Activated CD8-positive, alpha-beta T cell treated with anti-CD3 and anti-CD28 coated beads for 36 hours (primary cell): ENCODE measurements at places on chromosomes 16 and 17. TPM values are rescaled to one million over a fixed set of nuclear protein-coding genes. Genes with fewer than 3 reads are reported as not detected.

KLHL10 gene
- total RNA-seq, result not detected

SOX15 gene
- total RNA-seq, result 0.25 TPM

GRIN2C gene
- total RNA-seq, result not detected

CSH2 gene
- total RNA-seq, result not detected

PSME3 gene
- 132 TPM for total RNA-seq

DNA sequence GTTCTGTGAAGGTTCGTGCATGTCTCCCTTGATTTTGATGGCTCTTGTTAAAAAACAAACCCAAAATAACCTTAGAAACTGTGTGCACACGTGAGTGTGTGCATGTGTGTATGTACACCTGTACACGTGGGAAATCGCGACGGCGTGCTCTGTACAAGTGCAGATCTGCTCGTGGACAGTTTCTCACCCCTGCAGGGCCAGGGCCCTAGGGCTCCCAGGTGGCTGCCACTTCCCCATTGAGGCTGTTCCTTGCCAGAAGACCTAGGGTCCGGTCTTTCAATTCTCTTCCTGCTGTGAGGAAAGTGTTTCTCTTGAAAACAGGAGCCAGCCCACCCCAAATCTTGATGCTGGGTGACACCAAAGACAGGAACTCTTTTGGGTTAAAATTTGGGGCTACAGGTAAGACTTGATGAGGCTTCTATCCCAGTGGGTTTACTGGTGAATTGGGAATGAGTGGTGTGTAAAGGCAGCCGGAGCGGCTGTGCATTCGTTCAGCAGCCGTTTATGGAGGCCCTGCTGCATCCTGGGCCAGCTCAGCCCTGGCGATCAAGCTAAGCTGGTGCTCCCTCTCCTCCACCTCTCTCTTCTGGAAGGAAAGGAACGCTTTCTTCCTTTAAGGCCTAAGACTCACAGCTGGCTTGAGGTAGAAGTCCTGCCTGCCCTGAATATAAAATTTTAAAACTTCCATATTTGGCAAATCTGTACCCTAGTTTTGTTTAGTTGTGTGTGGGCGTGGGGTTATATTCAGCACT is 137.9 kb downstream of the CLEC16A start:
- no peak overlapping the region for H3K27ac ChIP-seq
- no peak overlapping the region for H3K4me3 ChIP-seq
- no peak for DNase-seq
- H3K4me1 ChIP-seq, result peaks cover 71% of the 10 kb centered on the region
- no peaks in the 10 kb centered on the region for H3K27me3 ChIP-seq
- H3K36me3 ChIP-seq, result peaks cover 29% of the 10 kb centered on the region

- H3K4me3 ChIP-seq, result peak overlapping the region; percentile 92
- H3K4me1 ChIP-seq, result peaks cover 32% of the 10 kb centered on the region
Observed at GRCh38 chr16:27550582-27550920, 607 bp downstream of the KATNIP start.

DNA sequence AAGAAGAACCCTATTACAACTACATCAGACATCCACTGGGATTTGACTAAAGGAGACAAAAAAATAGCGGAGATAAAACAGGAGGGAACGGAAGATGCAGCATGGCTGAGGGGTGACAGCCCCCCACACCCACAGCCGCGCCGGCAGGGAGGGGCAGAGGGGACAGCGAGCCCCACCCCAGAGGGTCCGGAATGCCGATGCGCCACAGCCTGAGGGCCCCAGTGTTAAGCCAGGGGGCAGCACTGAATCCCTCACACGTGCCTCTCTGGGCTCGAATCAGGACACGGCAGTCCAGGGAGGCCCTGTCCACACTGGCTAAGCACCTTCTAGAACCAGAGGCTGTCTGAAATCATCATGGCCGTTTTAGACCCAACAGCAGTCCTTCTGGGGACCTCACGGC is 18.8 kb downstream of the MAP1LC3B start:
- no peak overlapping the region for H3K27ac ChIP-seq
- no peaks in the 10 kb centered on the region for H3K27me3 ChIP-seq
- DNase-seq, result no peak
- peaks cover 6% of the 10 kb centered on the region for H3K36me3 ChIP-seq
- peaks cover 4% of the 10 kb centered on the region for H3K4me1 ChIP-seq

GRCh38 chr17:181245-182049 is at the start of gene DOC2B:
DOC2B (minus strand) TSS chr17:181650; CDS start chr17:181479, 171 bp downstream.
- H3K36me3 ChIP-seq, result no peaks in the 10 kb centered on the region
- peaks cover 32% of the 10 kb centered on the region for H3K27me3 ChIP-seq
- H3K4me1 ChIP-seq, result peaks cover 3% of the 10 kb centered on the region
- DNase-seq, result peak; percentile 9
- H3K27ac ChIP-seq, result no peak within 1 kb of the TSS

GRCh38 chr16:86480444-86480843 is 29.9 kb upstream of the FOXF1 start:
- no peak for DNase-seq
- H3K27me3 ChIP-seq, result peaks cover 31% of the 10 kb centered on the region
- H3K27ac ChIP-seq, result no peak overlapping the region
- H3K4me3 ChIP-seq, result no peak overlapping the region

GRCh38 chr16:74257061-74257460 is 39.6 kb upstream of the PSMD7 start:
- no peaks in the 10 kb centered on the region for H3K4me1 ChIP-seq
- no peak for DNase-seq
- H3K27me3 ChIP-seq, result no peaks in the 10 kb centered on the region

DNA sequence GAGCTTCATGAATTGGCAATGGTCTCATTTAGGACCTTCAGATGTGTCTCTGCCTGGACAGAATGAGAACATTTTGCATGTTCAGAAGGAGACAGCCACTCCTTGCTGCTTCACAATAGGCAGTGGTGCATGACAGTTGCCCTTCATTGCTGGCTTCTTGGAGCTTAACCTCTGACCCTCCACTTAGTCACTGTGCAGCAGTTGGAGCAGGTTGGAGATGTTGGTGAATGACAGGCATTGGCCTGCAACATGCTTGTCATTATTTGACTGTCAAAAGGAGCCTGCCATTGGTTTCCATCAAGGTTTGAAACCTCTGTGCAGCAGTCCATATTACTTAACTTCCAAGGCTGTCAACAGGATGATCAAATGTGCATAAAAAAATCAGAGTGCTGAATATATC is 22.7 kb downstream of the FTO start:
- DNase-seq, result no peak
- peaks cover 36% of the 10 kb centered on the region for H3K4me1 ChIP-seq
- no peaks in the 10 kb centered on the region for H3K27me3 ChIP-seq
- H3K27ac ChIP-seq, result no peak overlapping the region
- H3K36me3 ChIP-seq, result peaks cover 2% of the 10 kb centered on the region

DNA sequence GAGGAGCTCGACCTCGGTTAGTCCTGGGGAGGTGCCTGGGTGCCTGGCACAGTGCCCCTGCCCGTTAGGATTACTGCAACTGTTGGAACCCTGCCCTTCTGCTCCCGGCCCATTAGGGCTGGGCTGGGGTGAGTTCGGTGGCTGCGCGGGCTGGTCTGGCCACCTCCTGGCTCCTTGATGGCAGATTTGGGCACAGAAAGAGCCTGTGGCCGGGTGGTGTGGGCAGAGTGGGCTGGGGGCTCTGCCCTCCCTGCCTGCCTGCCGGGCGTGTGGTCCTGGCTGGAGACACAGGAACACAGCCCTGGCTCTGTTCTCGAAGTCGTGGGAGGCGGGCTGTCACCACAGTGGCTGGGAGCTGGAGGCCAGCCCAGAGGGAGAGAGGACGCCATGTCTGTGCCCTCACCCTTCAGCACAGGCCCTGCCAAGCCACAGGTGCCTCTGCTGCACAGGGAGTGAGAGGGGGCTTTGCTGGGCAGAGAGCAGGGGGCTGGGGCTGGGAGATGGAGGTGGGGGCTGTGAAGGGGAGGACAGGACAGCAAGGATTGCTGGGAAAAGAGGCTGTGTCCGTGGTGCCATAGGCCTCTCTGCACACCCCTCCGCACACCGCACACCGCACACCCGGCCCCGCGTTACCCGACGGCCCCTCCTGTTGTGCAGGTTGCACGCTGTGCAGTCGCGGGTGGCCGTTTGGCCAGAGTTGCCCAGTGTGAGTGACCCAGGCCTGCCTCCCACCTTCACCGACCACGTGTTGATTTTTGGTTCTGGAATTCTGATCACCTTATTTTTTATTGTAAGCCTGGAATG is 236.6 kb upstream of the GSE1 start:
- no peak overlapping the region for H3K27ac ChIP-seq
- no peaks in the 10 kb centered on the region for H3K36me3 ChIP-seq
- DNase-seq, result no peak

GRCh38 chr17:3818786-3819185 is 17.8 kb upstream of the ITGAE start:
- H3K27me3 ChIP-seq, result no peaks in the 10 kb centered on the region
- H3K27ac ChIP-seq, result no peak overlapping the region
- H3K36me3 ChIP-seq, result peaks cover 42% of the 10 kb centered on the region
- no peak overlapping the region for H3K4me3 ChIP-seq

- no peaks in the 10 kb centered on the region for H3K4me1 ChIP-seq
- H3K27ac ChIP-seq, result no peak overlapping the region
- no peaks in the 10 kb centered on the region for H3K27me3 ChIP-seq
- DNase-seq, result no peak
- H3K4me3 ChIP-seq, result no peak overlapping the region
Observed at GRCh38 chr16:78285437-78285922, 186.0 kb downstream of the WWOX start.

DNA sequence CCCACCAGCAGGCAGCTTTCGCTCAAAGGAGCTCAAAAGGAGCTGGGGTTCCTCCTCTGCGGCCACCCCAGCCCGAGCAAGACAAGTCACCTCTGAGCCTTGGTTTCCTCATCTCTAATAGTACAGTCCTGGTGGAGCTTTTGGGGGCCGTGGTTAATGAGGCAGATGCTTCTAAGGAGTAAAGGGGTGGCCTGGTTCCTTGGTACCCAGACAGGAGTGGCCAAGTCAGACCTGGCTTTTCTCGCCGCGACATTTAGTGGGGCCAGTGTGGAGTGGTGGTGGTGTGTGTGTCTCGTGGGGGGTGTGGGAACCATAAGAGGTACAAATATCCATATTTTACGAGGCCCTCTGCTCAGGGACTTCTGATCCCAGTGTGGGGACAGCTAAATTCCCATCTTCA is 6.7 kb downstream of the FOXF1 start:
- H3K4me1 ChIP-seq, result no peaks in the 10 kb centered on the region
- H3K27me3 ChIP-seq, result peaks cover 74% of the 10 kb centered on the region
- H3K36me3 ChIP-seq, result no peaks in the 10 kb centered on the region
- H3K4me3 ChIP-seq, result no peak overlapping the region

GRCh38 chr16:89084814-89085612 is 8.6 kb upstream of the ACSF3 start:
- H3K27me3 ChIP-seq, result peaks cover 5% of the 10 kb centered on the region
- H3K4me3 ChIP-seq, result no peak overlapping the region
- DNase-seq, result no peak
- H3K27ac ChIP-seq, result no peak overlapping the region
- no peaks in the 10 kb centered on the region for H3K36me3 ChIP-seq
- H3K4me1 ChIP-seq, result no peaks in the 10 kb centered on the region

- H3K4me3 ChIP-seq, result no peak overlapping the region
- peaks cover 6% of the 10 kb centered on the region for H3K4me1 ChIP-seq
- no peaks in the 10 kb centered on the region for H3K36me3 ChIP-seq
- H3K27ac ChIP-seq, result no peak overlapping the region
Observed at GRCh38 chr17:60110586-60110985, 31.9 kb upstream of the HEATR6 start.

DNA sequence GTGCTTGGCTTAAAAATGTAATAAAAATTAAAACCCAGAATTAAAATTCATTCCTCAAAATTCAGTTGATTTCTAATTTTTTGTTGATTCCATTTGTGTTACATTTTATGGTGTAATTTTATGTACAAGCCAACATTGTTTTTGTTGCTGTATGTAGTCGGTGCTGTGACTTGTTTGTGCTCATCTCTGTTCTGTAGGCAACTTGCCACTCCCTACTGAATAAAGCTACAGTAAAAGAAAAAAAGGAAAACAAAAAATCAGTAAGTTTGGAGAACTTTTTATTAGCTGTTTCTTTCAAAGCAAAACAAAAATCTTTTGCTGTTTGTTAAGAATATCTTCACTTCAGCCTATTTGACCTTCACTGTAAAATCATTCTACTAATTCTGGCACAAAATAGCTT is 44.3 kb downstream of the OMG start:
- no peak for DNase-seq
- H3K27me3 ChIP-seq, result no peaks in the 10 kb centered on the region
- H3K27ac ChIP-seq, result no peak overlapping the region
- no peak overlapping the region for H3K4me3 ChIP-seq
- H3K4me1 ChIP-seq, result peaks cover 4% of the 10 kb centered on the region

- no peak for DNase-seq
- H3K36me3 ChIP-seq, result peaks cover 1% of the 10 kb centered on the region
- no peak overlapping the region for H3K27ac ChIP-seq
- H3K4me3 ChIP-seq, result no peak overlapping the region
- H3K27me3 ChIP-seq, result no peaks in the 10 kb centered on the region
- peaks cover 23% of the 10 kb centered on the region for H3K4me1 ChIP-seq
Observed at GRCh38 chr17:49333804-49334203, 28.2 kb downstream of the ZNF652 start.

DNA sequence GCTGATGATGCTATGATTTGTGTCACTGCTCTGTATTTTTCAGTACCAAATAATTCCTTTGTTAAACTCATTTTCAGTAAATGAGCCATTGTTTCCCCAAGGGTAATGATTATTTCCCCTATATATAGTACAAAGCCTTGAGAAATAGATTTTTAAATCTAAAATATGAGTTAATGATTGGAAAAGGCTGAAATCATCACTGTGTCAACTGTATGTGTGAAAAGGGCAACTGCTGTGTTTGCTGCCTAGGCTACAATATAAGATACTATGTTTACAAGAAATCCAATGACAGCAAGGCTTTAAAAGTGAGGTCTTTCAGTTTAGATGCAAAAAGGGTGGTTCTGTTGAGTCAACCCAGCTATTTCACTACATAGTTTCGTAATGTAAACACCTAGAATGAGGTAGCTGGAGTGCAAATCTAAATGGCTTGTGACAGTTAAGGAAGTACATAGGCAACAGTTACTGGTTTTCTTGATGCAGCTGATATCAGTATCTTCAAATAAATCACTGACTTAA is 15.3 kb downstream of the NLK start:
- H3K4me1 ChIP-seq, result peaks cover 32% of the 10 kb centered on the region
- DNase-seq, result no peak
- no peaks in the 10 kb centered on the region for H3K27me3 ChIP-seq
- H3K4me3 ChIP-seq, result no peak overlapping the region
- peak overlapping the region; percentile 15 for H3K27ac ChIP-seq

GRCh38 chr17:62750631-62751051 is 57.5 kb downstream of the MARCHF10 start:
- no peaks in the 10 kb centered on the region for H3K27me3 ChIP-seq
- no peak overlapping the region for H3K4me3 ChIP-seq
- no peaks in the 10 kb centered on the region for H3K4me1 ChIP-seq
- no peaks in the 10 kb centered on the region for H3K36me3 ChIP-seq

DNA sequence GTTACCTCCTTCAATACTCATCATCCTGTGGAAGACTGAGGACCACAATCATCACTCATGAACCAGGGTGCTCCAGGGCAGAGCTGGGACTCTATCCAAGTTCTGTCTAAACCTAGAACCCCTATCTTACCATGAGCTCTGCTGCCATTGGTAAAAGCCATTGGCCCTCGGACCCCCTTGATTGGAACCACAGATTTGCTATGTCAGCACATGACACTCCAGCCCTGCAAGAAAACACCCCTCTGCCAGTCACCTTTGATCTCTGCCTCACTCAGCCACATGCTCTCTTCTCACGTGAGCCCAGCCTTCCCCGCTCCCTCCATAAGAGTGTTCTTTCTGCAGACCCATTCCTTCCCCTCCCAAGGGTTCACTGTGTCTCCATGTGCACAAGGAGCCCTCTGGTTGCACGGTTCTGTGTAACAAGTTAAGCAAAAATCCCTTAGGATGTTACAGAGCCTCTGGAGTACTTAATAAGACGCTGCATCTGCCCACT is 468.8 kb upstream of the DYNLRB2 start:
- no peak overlapping the region for H3K4me3 ChIP-seq
- H3K27me3 ChIP-seq, result no peaks in the 10 kb centered on the region
- no peaks in the 10 kb centered on the region for H3K36me3 ChIP-seq
- no peak for DNase-seq
- no peak overlapping the region for H3K27ac ChIP-seq
